ENCODE measurements at places on chromosomes 7 and 10.
A peak's percentile ranks its signal among the peaks of the same experiment; 100 is the strongest.

DNA sequence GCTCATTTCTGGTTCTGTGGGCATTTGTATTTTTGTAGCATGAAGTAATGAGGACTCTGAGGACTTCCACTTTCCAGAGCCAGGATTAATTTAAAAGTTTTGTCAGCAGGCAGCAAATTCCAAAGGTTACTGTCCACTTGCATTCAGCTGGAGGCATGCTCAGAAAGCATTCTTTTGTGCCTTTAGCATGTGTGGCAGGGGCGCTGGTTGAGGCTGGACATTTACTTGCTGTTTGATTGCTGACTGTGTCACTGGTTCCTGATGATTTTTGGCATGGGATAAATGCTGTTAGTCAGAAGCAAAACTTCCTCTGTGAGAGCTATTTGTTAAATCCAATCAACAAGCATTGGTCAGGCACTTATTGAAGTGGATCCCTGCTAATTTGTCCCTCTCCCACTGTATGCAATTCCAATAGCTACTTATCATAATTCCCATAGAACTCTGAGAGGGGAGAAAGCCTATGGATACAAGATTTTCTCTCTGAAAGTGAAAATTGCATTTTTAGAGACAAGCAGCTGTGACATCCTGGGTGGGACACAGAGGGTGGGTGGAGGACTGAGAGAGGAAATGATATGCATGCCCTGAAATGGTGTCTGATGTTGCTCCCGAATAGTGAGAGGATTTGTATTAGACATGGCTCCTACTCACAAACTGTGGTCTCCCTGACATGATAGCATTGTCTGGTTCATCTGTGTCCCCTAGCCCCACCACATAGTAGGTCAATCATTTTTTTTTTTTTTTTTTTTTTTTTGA is 161.2 kb upstream of the WDR11 start:
- no peak for DNase-seq

GRCh38 chr10:31770307-31770902 is 158.2 kb downstream of the ARHGAP12 start:
- peak; percentile 74 for DNase-seq

- DNase-seq, result no peak
Measured at GRCh38 chr7:137017221-137017620, 148.8 kb downstream of the CHRM2 start.

GRCh38 chr10:94677691-94678090 is 5.8 kb upstream of the CYP2C18 start:
- peak; percentile 69 for DNase-seq

- no peak for DNase-seq
Measured at GRCh38 chr10:128050936-128051335, 75.3 kb downstream of the MKI67 start.

DNA sequence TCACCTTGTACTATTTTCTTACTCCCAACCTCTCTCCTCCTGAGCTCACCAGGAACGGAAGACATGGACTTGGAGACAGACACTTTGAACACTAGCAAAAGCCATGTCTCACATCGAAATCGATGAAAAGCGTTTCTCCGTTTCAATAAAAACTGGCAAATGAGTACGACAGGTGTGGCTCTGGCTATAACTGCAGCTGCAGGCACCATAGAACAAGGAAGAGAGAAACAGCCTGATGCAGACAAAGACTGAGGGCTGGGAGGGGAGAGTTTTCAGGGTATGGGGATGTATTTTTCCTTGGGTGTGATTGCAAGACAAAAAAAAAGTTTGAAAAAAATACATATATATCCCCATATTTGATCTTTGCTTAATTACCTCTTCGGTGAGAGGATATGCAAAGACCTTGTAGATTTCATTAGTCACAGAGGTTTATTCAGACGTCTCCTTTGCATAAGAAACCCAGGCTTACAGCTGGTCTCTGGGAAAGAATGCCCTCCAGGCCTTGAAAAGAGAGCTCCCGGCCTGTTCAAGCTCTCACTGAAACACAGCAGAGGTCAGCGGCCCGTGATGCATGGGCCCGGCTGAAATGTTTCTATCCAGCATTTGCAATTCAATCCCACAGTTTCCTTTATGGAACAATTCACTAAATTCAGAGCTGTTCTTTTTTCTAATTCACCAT is 63.1 kb downstream of the TLL2 start:
- no peak for DNase-seq

- no peak for DNase-seq
Measured at GRCh38 chr10:75292794-75293445, 57.2 kb upstream of the COMTD1 start.

GRCh38 chr7:36607721-36608095 is 116.6 kb downstream of the AOAH start:
- no peak for DNase-seq

DNA sequence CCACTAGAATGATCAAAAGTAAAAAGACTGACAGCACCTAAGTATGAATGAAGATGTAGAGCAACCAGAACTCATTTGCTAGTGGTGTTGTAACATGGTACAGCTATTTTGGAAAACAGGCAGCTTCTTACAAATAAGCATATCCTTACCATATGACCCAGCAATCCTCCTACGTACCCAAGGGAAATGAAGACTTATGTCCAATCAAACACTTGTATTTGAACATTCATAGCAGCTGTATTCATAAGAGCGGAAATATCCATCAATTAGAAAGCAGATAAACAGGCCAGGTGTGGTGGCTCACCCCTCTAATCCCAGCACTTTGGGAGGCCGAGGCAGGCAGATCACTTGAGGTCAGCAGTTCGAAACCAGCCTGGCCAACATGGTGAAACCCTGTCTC is 53.0 kb downstream of the KLRG2 start:
- DNase-seq, result no peak

DNA sequence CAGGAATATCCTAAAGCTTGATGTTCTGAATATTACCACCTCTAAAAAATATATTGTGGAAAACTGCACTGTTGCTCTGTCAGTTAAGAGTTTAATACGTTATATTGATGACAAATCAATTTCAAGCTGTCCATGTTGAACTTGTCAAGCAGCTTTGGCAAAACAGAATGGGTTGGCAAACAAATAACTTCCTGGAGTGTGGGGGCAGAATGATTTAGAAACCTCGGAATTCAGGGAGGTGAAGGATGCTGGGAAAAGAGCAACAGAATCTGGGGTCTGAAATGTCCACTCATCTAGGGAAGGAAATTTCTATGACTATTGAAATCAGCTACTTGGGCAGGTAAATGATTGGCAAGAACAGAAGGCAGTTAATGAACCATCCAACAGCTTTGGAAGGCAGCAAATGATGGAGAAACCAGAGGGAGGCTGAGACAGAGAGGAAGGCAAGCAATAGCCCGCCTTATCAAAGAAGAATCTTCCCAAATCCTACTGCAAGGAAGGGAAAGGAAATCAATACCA is 95.1 kb upstream of the PALS2 start:
- no peak for DNase-seq

DNA sequence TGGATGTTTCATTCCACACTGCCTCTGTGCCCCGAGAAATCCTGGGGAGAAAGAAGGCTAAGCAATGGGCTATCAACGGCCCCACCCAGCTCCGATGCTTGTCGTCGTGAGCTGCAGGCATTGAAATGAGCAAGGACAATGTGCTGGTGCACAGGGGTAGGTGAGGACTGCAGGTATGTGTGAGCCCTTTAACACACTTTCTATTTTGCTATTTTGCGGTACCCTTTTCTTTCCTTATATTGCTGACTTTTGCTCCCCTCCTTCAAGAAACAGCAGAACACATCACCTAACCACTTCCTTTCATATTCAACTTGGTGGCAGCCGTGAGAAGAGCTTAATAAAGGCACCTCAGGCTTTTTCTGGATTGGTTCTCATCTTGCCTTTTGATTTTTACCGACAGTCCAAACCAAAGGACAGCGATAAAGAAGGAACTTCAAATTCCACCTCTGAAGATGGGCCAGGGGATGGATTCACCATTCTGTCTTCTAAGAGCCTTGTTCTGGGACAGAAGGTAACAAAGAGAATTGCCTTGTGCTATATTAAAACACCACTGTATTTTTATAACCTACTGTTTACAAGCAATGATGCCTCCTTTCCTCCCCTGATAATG is 39.2 kb downstream of the AIFM2 start:
- no peak for DNase-seq

- no peak for DNase-seq
Measured at GRCh38 chr7:110987127-110987693, 103.7 kb upstream of the LRRN3 start.

DNA sequence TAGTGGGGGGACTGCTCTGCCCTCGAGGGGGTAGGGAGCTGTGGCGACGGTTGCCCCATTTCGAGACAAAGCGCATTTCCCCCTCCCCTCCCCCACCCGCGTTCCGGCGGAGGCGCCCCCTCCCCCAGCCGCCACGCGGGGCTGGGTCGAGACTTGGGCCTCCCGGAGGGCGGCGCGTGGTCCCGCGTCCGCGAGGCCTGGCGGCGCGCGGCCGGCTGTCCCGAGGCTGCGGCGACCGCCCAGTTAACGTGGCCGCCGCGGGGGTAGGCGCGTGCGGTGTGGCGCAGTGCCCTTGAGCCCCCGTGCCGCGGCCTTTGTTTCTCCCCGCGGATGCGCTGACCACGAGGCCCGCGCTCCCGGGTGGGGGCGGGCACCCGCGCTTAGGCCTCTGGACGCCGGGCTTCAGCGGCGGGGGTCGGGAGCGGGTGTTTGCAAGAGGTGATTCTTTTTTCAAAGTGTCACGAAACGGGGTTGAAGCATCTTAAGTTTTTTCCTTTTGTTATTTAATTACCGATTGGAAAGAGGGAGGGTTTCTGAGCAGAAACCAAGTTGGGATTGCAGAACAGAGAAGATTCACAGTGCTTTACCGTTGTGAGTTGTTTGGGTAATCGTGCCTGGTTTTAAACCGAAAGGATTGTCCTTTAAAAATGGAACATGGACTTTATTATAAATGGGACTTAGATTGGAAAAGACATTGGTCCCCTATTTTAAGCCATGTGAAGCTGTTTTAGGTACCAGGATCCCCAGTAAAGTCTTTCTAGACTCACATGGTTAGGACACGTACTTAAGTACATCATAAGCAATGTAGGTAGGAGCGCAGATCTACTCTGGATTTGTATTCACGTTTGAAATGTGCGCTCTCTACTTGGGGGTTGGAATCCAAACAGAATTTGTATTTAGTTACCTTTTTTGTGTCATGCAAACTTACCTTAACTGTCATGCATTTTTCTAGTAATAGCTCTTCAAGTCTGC is 760 bp downstream of the CBX3 start:
- DNase-seq, result peak; percentile 49

- no peak for DNase-seq
Measured at GRCh38 chr7:50284296-50284695, 20.2 kb upstream of the IKZF1 start.

DNA sequence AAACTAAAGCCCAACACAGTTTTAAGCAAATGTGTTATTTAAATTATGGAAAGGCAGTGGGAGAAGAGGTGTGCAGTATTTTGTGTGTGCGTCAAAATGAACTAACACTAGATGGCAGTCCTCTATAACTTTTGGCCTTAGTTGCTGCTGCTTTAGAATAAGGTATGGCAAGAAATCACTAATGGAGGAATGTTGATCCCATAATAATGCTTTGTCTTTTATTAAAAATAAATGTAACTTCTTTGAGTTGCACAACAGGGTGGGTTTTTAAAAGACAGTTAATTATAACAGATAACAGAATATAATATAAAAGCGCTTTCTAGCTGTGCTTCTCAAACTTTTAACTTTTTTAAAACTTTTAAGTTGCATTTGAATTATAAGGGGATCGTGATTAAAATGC is 56.4 kb downstream of the BBS9 start:
- no peak for DNase-seq

GRCh38 chr10:80187465-80188409 is 17.6 kb downstream of the ANXA11 start:
- DNase-seq, result peak; percentile 74
